Coronary artery (tissue), 2 donors: ENCODE measurements at places on chromosomes 5 and 9.

DNA sequence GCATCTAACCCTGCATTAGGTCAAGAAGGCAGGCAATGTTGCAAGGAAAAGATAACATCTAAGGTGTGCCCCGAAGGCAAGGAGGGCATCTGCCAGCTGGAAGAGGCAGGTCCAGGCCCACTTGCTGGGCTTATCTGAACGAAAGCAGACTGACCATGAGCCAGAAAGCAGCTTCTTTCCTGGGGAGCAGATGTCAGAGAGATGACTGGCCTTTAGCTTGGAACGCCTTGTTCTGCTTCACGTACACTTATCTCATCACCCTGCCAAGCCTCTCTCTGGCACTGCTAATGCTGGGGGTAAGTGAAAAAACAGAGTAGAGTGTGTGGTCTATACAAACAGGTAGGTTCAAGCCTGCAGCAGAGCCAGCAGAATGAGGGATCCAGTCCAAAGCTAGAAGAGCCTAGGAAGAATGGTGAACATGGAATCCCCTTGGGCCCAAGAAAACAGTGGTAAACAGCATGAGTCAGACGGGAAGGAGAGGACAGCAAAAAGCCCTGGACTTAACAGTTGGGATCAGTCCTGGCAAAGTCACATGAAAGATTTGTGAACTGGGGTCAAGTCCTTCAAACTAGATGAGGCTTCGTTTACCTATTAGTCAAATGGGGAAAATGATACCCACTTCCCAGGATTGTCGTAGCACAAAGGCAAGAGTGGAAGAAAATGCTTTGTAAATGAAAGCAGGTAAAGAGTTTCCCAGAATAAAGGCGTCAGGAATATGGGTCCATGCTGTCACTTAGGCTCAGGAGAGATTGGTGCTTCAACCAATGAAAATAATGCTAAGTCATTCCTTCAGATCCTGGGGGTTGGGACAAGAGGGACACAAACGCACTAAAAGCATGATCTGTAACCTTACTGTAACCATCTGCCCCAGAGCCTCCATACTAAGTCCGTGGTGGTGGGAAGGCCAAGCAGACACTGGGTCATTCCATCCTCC lies 200.9 kb downstream of the SLIT3 start:
- DNase-seq: no peak

- no peak for DNase-seq
Observed at GRCh38 chr9:99782962-99783718, 38.5 kb upstream of the NR4A3 start.

- no peak for DNase-seq
Observed at GRCh38 chr5:123097871-123098735, 9.1 kb downstream of the PRDM6 start.

- DNase-seq: no peak
Observed at GRCh38 chr5:86807046-86808031, 189.6 kb downstream of the COX7C start.

DNA sequence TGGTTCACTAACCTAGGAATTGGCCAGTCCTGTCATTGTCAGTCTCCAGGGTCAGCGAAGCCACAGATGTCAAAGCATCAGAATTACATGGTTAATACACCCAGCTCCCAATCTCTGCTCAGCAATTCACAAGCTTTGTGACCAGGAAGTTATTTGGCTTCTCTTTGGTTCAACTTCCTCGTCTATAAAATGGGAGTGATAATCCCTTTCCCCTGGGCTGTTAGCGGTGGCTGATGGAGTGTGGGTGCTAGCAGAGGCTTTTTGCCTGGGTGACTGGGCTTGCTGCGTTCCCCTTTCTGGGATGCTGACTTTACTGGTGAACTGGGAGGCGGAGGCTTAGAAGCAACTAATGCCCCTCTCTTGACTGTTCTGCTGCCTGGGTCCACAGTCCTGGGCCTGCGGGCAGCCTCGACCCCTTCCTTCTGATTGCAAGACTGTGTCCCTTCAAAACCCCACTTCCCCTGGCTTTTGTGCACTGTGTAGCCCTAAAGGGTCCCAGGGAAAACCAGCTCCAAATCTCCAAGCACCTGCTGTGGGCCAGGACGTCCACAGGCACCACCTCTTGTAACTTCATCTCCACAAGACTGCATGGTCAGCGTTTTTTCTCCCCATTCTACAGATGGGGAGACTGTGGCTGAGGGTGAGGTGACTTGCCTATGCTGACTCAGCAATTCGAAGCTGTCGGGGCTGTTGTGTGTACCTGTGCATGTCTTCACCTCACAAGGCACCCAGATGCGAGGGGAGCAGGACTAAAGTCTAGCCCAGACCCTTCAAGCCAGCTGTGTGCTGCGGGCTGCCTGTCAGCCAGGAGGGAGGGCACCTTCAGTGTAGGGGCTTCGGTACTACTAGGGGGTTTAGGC lies 45.2 kb upstream of the NEURL1B start:
- DNase-seq: no peak

GRCh38 chr5:2699686-2700085 lies 51.8 kb downstream of the IRX2 start:
- DNase-seq: peak; percentile 50

DNA sequence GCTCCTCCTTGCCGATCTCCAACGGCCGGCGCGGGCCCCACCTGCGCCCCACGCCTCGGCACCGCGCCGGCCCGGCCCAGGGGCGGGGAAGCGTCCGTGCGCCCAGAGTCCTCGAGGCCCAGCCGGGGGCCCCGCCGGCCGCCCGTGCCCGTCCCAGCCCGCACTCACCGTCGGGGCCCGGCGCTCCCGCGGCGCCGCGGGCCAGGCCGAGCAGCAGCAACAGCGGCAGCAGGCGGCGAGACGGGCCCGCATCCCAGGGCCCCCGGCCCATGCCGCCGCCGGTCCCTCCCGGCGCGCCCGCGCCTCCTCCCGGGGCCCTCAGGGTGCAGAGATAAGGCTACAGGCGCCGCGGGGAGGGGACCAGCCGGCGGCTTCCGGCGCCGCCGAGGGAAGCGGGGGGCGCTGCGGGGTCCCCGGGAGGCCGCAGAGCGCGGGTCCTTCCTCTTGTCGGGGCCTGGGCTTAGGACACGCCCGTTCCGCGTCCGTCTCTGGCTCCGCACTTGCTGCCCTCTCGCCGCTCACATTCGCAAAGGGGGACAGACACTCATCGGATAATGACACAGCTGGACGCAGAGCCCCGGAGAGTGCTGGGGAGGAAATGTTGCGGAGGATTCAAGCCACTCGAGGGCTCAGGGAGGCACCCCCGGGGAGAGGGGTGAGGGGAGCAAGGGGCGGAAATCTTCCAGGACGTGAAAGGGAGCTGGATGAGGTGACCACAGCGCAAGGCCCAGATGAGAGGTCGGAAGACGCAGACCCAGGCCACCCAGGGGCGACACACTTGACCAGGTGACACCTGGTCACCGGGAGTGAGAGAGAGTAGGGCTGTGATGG lies at the start of gene SUSD1:
TSS of gene SUSD1 (minus strand) at position 333 of the 831 bp plus-strand sequence. CDS start at position 271, 62 bp downstream.
- DNase-seq: peak; percentile 78

DNA sequence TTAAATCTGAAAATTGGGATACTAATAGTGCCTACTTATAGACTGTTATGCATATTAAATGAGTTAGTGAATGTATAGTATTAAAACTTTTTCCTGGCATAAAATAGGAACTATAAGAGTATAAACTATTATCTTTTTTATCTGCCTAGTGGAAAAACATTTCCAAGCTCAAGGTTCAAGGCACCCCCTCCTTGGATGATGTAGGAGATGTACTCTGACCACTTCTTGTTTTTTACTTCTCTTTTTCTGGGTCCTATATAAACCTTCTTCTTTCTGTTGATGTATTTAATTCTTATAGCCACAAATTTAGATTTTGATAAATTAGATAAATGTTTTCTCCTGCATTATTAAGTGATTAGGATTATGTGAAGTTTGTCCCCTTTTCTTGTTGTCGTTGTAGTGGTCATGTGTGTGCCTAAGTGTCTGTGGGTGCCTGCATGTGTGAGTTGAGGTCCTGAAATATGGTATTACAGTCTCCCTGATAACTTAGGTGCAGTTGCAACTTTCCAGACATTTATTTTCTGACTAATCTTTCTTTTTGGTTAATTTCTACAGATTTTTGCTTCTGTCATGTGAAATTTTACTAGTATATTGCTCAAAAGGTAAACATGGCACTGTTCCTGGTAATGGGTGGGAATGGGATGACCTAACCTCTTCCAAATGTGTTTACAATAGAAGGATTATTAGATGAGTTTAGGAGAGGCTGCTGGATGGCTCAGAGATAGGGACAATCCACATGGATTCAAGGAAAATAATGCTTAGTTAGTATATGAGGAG lies 160.8 kb upstream of the CDKN2B start:
- no peak for DNase-seq

DNA sequence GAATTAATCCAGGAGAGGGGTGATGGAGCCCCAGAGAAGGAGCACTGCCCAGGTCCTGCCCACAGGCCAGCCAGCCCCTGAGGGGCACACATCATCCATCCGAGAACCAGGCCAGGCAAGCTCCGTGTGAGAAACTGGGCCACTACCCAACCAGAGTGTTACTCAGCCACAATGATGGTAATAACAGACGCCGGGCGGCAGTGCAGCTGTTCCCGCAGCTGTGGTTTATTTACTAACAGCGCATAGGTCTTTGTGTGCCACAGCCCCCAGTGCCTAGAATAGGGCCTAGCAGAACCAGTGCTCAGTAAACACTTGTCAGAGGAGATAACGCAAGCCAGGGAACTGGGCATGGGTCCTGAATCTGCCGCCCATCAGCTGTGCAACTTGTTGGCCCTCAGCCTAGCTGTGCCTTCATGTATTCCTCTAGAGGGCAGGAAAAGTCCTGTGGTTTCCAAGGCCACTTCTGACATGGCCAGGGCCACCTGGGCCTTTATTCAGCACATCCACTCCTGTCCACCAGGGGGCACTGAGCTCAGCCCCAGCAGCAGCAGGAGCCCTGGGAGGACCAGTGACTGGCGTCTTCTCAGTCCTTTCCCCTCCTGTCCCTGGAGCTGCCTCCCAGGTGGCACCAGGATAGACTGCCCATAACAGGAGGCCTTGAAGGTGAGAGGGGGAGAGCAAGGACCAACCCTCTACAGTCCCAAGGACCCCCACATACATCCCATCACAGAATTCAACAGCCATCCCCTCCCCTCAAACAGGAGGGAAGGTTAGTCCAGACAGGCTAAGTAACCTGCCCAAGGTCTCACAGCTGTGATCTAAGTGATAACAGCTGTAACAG lies 2.1 kb downstream of the MXD3 start:
- DNase-seq: no peak

- DNase-seq: peak; percentile 87
Observed at GRCh38 chr9:34379334-34380033, 2.8 kb upstream of the MYORG start.

DNA sequence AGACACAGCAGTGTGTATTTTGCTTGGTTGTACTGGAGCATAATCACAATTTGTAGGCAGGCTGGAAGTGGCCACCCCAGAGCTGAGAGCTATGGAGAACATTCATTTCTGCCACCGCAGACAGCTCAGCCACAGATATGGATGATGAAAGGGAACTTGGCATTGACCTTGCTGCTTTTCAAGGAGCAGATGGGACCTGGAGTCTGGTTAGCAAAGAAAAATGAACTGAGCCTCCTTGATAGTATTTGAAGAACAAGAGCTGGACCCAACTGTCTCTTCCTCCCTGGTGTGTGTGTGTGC lies 395.2 kb upstream of the ZNF462 start:
- no peak for DNase-seq
